ENCODE measurements at places on chromosomes 5 and 9.

DNA sequence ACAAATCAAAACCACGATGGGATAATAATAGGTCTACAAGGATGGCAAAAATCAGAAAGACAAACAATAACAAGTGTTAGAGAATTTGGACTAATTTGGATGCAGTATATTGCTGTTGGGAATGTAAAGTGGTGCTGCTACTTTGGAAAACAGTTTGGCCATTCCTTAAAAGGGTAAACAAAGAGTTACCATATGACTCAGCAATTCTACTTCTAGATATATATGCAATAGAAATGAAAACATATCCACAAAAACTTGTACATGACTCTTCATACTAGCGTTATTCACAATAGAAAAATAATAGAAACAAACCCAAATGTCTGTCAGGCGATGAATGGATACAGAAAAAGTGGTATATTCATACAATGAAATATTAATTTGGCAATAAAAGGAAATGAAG lies 58.3 kb downstream of the JAK2 start:
- no peak for DNase-seq

GRCh38 chr9:15369871-15370270 lies 52.8 kb upstream of the SNAPC3 start:
- DNase-seq: no peak

- DNase-seq: no peak
Observed at GRCh38 chr9:792331-793260, 48.9 kb upstream of the DMRT1 start.

DNA sequence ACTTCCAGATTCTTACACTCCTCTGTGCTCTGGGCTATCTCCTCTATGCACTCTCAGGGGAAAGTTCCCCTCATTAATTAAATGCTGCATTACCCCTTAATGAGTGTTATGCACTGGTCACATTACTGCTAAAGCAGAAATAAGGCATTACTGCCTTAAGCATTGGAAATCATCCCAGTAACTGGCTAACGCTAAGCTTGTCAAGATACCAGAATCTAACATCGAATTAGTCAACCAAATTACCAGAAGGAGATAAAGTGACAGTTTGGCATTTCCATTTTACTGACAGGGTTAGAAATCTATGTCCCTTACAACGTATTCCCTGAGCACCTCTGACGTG lies 69.5 kb upstream of the FAM169A start:
- DNase-seq: no peak

DNA sequence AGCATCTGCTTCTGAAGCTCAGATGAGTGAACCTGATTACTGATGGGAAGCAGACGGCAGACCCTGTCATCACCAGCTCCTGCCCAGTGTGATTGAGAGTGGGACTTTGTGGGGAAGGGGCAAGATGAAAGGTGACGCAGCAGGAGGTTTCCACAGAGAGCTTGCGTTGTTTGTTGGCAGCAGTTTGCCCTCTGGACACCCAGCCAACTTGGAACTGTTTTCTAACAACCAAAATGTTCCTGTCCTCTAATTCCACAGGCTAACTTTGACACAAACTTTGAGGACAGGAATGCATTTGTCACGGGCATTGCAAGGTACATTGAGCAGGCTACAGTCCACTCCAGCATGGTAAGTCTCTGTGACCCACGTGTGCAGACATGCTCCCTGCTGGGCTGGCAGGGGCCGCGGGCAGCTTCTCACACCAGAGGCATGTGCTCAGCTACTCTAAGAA lies 20.9 kb downstream of the CYFIP2 start:
- DNase-seq: no peak

Data from activated naive CD4-positive, alpha-beta T cell treated with Interleukin-2 at 50 U/mL for 16 hours (primary cell).